T-cell (primary cell): ENCODE measurements at places on chromosomes 3 and 15.

DNA sequence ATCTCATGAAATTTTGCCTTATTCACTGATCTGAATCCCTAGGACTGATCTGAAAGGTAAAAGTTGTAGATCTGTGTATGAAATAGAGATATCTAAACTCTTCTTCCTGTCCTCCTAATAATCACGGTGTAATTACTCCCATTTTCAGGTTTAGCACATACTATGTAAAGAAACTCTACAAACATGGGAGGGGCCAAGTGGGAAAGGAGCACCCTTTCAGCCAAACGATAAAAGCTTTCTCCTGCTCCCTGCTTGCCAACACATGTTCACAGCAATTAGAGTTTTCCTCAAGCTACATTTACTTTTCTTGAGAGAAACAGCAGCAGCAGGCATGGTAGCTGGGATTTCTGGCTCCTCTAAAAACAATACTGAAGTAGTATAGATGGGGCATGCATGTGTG lies 71.6 kb downstream of the CHAC1 start:
- no peak overlapping the region for H3K4me3 ChIP-seq
- H3K27ac ChIP-seq: no peak overlapping the region
- DNase-seq: no peak
- no peaks in the 10 kb centered on the region for H3K27me3 ChIP-seq

DNA sequence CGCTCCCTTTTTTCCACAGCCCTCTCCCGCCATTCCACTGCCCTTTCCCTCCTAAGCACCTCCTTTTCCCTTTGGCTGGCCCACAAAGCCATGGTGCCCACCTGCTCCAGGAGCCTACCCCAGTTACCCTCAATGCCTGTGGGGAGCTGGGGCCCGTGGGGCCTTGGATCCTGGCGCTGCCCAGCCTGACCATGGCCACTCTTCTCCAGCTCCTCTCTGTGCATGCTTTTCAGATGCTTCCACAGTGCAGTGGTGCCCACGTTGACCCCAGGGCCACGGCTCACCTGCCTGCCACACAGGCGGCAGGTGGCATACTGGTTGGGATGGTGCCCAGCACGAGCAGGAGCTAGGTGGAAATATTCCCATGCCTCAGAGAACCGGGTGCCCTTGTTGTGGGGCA lies 1.5 kb downstream of the ZBED2 start:
- peaks cover 13% of the 10 kb centered on the region for H3K4me1 ChIP-seq
- DNase-seq: no peak
- no peaks in the 10 kb centered on the region for H3K27me3 ChIP-seq
- peak overlapping the region; percentile 24 for H3K27ac ChIP-seq
- no peak overlapping the region for H3K4me3 ChIP-seq

- H3K4me3 ChIP-seq: peak within 1 kb of the TSS; percentile 30
- H3K27ac ChIP-seq: no peak within 1 kb of the TSS
- H3K4me1 ChIP-seq: peaks cover 10% of the 10 kb centered on the region
- no peak for DNase-seq
- no peaks in the 10 kb centered on the region for H3K36me3 ChIP-seq
- H3K27me3 ChIP-seq: peaks cover 29% of the 10 kb centered on the region
Observed at GRCh38 chr3:185152410-185153170, at the start of gene C3orf70. Gene C3orf70 (minus strand): TSS chr3:185153060. CDS start chr3:185152823, 237 bp downstream.

DNA sequence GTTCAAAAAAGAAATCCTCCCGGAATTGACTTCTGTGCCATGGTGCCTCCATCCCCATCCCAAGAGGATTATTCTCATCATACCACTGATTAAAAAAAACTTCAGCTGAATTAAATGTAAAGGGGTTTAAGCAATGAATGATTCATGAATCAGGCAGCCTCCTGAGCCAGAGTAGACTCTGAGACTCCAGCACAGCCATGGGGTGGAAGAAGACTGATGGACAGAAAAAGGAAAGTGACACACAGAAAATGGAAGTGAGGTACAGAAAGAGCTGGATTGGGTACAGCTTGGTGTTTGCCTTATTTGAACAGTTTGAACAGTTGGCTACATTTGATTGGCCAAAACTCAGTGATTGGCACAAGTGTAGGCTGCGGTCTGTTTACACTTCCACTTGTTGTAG lies 224.8 kb upstream of the ATP10A start:
- no peaks in the 10 kb centered on the region for H3K36me3 ChIP-seq
- DNase-seq: no peak
- no peak overlapping the region for H3K27ac ChIP-seq
- no peaks in the 10 kb centered on the region for H3K27me3 ChIP-seq
- no peak overlapping the region for H3K4me3 ChIP-seq
- H3K4me1 ChIP-seq: peaks cover 2% of the 10 kb centered on the region

DNA sequence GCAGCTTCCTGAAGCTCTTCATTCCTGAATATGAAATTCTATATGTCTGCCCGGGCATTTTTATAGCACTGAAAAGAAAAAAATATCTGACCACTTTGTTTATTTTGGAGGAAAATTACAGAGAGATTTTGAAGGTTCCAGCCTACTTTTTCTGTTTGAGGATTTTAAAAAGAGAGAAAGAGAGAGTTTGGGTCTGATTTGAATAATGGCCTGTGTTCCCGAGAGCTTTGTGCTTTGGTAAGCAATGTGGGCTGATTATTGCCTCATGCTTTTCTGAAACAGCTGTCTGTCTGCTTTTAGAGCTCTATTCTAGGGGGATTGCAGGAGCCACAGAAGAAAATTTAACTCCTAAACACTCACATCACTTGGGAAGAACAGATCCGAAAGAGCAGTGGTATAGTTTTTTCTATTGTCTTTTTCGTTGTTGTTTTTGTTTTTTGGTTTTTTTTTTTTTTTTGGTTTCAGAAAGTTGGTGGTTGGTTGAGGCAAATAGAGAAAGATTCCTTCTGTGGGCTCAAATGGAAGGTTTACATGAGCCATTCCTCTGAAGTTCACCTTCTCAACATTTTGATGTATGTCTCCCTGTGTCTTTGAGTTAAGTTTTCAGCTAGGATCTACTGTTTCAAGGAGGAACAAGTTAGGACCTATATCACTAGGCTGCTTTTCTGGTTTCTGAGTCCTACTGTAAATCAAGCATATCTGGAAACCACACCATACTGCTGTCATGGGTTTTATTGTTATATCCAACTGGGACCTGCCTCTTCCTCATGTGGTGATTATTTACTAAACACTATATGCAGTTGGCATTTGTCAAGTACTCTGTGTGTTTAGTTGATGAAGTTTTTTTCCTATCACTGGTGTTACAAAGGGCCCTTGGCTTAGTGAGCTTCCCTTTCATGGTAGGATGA lies 178.9 kb downstream of the KCNMB2 start:
- H3K4me1 ChIP-seq: no peaks in the 10 kb centered on the region
- H3K27me3 ChIP-seq: no peaks in the 10 kb centered on the region
- no peak overlapping the region for H3K4me3 ChIP-seq
- H3K27ac ChIP-seq: no peak overlapping the region

GRCh38 chr3:106746286-106746685 lies 631.0 kb upstream of the CCDC54 start:
- H3K4me1 ChIP-seq: no peaks in the 10 kb centered on the region
- no peaks in the 10 kb centered on the region for H3K27me3 ChIP-seq
- H3K27ac ChIP-seq: no peak overlapping the region
- H3K36me3 ChIP-seq: no peaks in the 10 kb centered on the region

DNA sequence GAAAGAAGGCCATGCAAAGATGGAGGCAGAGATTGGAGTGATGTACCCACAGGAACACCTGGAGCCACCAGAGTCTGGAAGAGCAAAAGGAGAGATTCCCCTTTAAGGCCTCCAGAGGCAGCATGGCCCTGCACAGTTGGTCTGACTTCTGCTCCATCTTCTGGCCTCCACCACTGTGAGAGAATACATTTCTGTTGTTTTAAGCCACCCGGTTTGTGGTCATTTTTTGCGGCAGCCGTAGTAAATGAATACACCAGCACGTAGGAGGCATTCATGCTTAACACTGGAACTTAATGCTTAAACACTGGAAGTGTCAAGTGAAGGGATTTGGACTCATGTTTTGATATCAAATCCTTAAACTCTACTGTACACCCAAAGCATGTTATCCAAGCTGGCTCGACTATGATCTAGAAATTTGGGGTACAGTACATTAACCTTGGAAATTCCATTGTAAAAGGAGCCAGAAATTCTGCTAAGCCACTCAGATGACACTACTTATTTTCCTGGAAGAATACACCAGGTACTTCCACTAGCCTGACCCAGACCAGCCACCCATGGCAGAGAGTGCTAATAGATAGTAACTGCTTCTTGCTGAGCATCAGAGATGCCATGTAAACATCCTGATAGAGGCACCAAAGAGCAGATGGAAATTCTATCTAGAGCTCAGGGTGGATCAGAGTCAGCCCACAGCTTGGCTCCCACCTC lies 190.9 kb downstream of the ADAMTS9 start:
- no peaks in the 10 kb centered on the region for H3K36me3 ChIP-seq
- no peak for DNase-seq
- H3K4me3 ChIP-seq: no peak overlapping the region
- H3K4me1 ChIP-seq: no peaks in the 10 kb centered on the region

GRCh38 chr3:46312991-46313390 lies 40.9 kb upstream of the CCR2 start:
- H3K36me3 ChIP-seq: no peaks in the 10 kb centered on the region
- no peaks in the 10 kb centered on the region for H3K27me3 ChIP-seq
- DNase-seq: no peak
- H3K4me3 ChIP-seq: no peak overlapping the region

DNA sequence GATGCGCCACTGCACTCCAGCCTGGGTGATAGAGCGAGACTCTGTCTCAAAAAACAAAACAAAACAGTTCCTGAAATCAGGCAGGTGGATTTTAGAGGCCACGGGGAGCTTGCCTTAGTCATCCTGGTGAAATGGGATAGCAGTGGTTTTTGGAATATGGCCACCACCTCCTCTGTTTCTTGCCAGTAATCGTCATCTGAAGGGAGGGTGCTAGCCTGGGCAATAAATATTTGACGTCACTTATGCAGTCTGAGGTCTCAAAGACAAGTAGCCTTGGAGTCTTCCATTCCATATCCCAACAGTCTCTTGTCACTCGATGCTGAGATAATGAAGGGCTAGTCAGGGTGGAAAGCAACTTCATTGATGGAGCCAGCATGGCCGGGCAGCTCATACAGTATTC lies 55.2 kb downstream of the KCNAB1 start:
- no peak overlapping the region for H3K27ac ChIP-seq
- no peaks in the 10 kb centered on the region for H3K36me3 ChIP-seq
- no peaks in the 10 kb centered on the region for H3K4me1 ChIP-seq
- H3K4me3 ChIP-seq: no peak overlapping the region
- DNase-seq: no peak

- H3K4me3 ChIP-seq: no peak overlapping the region
- DNase-seq: no peak
- H3K27me3 ChIP-seq: no peaks in the 10 kb centered on the region
- H3K27ac ChIP-seq: no peak overlapping the region
Observed at GRCh38 chr15:85752491-85752961, 42.2 kb downstream of the KLHL25 start.

DNA sequence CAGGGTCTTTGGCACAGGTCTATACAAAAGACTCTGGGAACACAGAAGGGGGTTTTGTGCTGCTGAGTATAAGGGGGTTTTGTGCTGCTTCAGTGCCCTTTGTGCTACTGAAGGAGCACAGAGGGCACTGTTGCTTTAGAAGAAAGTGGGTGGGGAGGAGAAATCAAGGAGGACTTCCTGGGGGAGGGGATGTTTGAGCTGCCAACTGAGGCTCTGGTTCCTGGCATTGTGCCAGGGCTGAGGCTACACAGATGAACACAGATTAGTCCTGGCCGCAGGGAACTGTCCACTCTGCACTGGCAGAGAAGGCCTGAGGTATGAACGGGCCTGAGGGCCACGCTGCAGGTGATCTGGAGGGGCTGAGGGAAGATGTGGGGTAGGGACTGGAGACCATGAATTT lies 32.2 kb upstream of the SEC13 start:
- no peak overlapping the region for H3K27ac ChIP-seq
- H3K4me3 ChIP-seq: no peak overlapping the region
- H3K4me1 ChIP-seq: no peaks in the 10 kb centered on the region
- no peaks in the 10 kb centered on the region for H3K36me3 ChIP-seq
- no peak for DNase-seq

- peaks cover 6% of the 10 kb centered on the region for H3K4me1 ChIP-seq
- DNase-seq: no peak
- H3K27me3 ChIP-seq: no peaks in the 10 kb centered on the region
- H3K4me3 ChIP-seq: no peak overlapping the region
- H3K27ac ChIP-seq: no peak overlapping the region
Observed at GRCh38 chr15:45644437-45644836, 9.6 kb downstream of the SQOR start.

DNA sequence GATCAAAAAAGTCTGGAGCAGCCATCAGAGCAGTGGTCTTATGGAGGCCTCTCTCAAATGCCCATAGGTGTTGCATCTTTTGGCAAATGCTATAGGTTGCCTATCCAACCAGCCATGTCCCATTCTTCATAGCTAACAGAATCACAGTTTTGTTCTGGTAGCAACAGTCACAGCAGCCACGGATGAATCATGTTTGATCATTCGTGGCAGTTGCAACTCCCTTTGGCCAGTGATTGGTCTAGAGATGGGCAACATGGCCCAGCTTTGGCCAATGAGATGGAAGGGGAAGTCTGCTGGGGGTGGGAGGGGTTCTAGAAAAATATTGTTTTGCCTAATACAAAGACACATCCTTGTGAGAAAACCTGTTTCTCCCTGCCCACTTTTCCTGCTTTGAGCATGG lies 50.3 kb upstream of the PPP2R3A start:
- no peaks in the 10 kb centered on the region for H3K27me3 ChIP-seq
- H3K36me3 ChIP-seq: no peaks in the 10 kb centered on the region
- no peak overlapping the region for H3K27ac ChIP-seq
- H3K4me3 ChIP-seq: no peak overlapping the region
- no peaks in the 10 kb centered on the region for H3K4me1 ChIP-seq

- no peaks in the 10 kb centered on the region for H3K27me3 ChIP-seq
- H3K27ac ChIP-seq: no peak overlapping the region
- no peak for DNase-seq
- H3K4me3 ChIP-seq: no peak overlapping the region
- no peaks in the 10 kb centered on the region for H3K4me1 ChIP-seq
Observed at GRCh38 chr3:171169866-171170265, 143.3 kb upstream of the SLC2A2 start.

DNA sequence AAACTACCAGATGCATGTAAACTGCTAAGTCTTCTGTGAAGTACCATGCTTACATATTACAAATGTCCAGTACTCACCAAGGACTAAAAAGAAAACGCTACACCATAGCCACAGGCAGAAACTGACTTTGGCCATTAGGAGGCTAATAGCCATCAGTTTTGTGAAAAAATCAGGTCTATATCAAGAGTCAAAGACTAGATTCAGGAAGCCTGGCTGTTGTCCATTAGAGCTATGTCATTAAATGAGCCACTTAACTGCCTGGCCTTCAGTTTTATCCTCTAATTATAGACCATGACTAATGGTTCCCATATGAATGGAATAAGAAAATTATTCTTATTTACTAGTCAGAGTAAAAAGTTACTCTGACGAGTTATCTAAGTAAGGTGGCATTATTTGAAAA lies 144.1 kb downstream of the VPS13C start:
- H3K27me3 ChIP-seq: no peaks in the 10 kb centered on the region
- no peak for DNase-seq
- no peaks in the 10 kb centered on the region for H3K4me1 ChIP-seq

- H3K36me3 ChIP-seq: no peaks in the 10 kb centered on the region
- no peaks in the 10 kb centered on the region for H3K4me1 ChIP-seq
- H3K27me3 ChIP-seq: no peaks in the 10 kb centered on the region
Observed at GRCh38 chr15:32651229-32651837, 9.8 kb downstream of the SCG5 start.
